Iris pigment epithelial cell (primary cell): ENCODE measurements at places on chromosomes 6 and 20.
A peak's percentile ranks its signal among the peaks of the same experiment; 100 is the strongest.

- no peak for DNase-seq
Observed at GRCh38 chr6:21230536-21230935, 363.0 kb upstream of the SOX4 start.

GRCh38 chr6:4124351-4124750 lies 11.0 kb downstream of the ECI2 start:
- no peak for DNase-seq

DNA sequence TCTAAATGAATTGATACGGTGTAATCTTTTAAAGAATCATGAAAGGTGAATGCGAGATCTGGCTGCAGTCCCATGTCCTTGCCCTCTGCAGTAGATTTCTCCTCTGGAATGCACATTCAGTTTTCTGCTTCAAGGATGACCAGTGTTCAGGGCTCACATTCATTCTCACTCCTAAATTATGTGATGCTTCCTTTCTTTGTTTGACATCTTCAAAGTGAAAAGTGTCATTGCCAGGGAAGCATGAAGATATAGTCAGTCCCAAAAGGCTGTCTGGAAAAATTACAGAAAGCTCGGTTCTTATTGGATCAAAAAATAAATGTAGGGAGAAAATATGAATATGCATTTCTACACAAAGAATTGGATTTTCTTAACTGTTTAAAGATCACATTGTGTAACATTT lies 395.6 kb downstream of the NKAIN2 start:
- DNase-seq = no peak

DNA sequence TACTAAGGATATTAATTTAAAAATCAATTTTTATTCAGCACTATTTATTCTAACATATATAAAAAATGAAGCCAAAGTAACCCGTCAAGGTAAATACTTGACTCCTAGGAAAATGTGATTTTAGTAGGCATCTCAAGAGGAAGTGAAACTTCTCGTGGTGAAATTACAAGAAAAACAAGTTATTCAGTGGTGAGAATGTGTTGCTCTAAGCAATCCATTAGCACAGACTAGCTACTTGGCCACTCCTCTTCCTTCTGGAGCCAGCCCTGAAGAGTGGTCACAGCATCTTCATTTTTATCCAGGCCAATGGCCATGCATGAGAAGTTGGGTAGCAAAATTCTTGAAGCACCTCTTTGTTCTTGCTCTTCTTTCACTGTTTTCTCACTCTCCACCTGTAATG lies 40.4 kb upstream of the GFRAL start:
- no peak for DNase-seq

DNA sequence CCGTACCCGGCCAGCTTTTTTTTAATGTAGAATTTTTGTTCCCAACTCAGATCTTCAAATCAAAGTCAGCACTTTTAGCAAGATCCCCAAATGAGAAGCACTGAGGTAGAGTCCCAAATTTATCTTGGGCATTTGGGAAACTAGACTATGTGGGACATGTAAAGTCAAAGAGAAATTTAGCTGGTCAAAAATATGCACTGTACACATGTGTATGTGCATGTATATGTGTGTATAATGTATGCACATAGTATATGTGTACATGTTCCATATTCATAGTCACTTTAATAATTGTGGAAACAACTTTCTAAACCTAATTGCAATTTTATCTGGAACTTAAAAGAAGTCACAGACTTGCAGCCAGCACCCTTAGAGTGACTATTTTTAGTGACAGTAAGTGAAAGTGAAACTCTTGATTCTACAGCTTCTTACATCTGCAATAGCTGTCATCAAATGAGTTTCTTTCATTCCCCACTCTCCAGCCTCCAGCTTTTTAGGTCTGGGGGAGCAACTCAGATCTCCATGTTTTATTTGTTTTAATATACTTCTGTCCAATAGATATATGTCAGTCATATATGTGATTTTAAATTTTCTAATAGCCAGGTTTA lies 53.6 kb downstream of the CDC40 start:
- DNase-seq = peak; percentile 55

GRCh38 chr20:45179166-45179565 lies 4.5 kb downstream of the PI3 start:
- no peak for DNase-seq

DNA sequence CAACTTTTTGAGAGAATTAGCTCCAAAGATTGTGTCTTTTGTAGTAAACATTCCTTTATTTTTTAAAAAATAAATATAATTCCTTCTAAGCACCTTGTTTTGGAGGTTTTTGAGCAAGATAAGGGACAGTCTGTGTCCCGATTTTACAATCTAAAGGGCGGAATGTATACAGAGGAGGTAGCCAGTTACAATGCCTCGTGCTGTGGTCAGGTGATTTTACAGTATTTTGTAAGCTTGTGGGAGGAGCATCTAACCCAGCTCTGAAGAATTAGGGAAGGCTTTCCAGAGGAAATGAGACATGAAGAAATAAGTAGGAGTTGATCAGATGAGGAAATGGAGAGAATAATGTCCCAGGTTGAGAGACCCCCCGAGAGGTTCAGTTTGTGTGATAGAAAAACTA lies 1.3 kb downstream of the HINT3 start:
- peak; percentile 68 for DNase-seq

- no peak for DNase-seq
Observed at GRCh38 chr20:8055096-8055495, 35.5 kb upstream of the TMX4 start.

GRCh38 chr6:10854922-10855632 lies 16.7 kb upstream of the MAK start:
- no peak for DNase-seq

DNA sequence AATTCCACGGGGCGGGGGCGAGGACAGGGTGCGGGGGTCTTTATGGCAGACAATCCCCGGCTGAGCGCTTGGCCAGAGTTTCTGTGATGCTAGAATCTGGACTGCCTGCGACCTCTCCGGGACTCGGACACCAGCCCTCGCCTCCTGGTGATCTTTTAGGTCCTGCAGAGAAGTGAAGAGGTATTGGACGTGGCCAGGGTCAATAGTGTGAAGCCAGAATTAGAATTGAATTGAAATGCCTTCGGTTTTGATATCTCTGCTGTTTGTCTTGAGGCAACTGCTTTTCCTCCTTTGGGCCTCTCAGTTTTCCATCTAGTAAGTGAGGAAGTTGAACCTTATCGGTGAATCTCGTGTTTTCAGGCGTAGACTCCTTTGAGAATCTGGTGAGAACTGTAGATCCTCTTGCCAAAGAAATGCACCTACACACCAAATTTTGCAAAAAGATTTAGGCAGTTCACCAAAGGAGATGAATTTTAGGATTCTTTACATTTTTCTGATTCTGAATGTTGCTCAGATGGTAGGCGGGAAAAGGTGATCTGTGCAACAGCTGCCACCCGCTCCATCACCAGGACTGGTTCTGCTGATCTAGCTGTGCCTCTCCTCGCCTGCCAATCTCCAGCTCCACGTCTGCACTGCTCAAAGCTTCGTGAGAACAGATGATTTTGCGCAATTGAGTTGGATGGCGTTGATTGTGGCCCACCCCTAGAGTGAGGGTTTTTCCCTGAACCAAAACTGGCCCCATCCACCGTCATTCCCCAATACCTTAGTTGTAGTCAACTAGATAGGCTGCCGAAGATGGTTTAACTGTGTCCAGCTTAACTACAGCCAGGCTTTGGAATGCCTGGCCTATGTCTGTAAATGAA lies 837 bp upstream of the OSER1 start:
- peak; percentile 42 for DNase-seq

DNA sequence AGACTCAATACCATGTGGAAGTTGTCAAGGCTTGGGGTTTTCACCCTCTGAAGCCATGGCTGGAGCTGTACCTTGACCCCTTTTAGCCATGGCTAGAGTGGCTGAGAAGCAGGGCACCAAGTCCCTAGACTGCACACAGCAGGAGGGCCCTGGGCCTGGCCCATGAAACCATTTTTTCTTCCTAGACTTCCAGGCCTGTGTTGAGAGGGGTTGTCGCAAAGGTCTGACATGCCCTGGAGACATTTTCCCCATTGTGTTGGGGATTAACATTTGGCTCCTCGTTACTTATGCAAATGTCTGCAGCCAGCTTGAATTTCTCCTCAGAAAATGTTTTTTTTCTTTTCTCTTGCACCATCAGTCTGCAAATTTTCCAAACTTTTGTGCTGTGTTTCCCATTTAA lies 196.4 kb downstream of the SLC16A10 start:
- DNase-seq = no peak

GRCh38 chr20:10671221-10671918 lies 2.4 kb downstream of the JAG1 start:
- peak; percentile 96 for DNase-seq

DNA sequence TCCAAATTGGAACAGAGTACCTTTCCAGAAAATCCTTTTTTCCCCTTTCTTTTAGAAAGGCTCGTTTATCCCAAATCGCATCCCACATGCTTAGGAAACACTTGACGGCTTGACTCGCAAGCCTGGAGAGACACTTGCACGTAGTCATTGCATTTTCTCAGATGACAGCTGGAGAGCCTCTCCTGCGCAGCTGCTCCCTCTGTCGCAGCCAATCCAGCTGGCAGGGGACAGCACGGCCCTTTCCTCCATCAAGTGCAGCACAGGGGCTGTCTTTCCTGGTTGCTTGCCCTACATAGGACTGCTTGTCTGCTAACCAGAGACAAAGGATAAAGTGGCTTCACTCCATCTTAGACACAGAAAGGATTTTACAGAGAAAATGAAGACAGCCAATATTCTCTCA lies 77.6 kb upstream of the RGS17 start:
- no peak for DNase-seq

DNA sequence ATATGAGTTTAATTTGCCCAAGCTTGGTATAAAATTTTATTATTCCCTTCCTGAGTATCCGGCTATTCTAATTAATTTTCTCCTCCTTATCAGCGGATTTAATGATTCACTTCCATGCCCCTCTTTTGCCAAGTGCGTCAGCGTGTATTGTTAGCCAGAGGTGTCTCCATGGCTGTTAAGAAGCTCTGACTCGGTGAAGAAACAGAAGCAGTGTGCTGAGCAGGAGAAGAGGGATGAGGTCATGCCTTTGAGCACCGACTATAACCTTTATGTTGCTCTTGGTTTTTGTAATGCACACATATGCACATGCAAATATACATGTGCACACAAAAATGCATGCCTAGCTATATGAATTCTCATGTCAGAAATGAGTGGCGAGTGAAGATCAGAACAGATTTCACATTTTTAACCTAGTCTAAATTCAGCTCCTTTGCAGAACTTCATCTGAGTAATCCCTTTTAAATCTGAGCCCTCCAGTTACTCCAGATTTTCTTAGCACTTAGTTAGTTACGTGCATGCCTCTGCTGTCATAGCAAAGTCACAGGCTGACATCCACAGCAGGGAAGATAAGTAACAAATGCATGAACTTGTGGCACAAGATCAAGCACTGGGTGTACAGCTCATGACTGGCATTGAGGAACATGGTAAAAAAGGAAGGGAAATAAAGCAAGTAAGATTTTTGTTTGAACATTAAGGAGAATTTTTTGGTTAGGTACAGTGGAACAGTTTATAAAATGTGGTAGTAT lies 24.3 kb downstream of the HTR1E start:
- DNase-seq = no peak

GRCh38 chr6:39898625-39899024 lies 35.6 kb downstream of the MOCS1 start:
- no peak for DNase-seq

- peak; percentile 71 for DNase-seq
Observed at GRCh38 chr6:26432627-26433201, 7.6 kb upstream of the BTN3A3 start.

DNA sequence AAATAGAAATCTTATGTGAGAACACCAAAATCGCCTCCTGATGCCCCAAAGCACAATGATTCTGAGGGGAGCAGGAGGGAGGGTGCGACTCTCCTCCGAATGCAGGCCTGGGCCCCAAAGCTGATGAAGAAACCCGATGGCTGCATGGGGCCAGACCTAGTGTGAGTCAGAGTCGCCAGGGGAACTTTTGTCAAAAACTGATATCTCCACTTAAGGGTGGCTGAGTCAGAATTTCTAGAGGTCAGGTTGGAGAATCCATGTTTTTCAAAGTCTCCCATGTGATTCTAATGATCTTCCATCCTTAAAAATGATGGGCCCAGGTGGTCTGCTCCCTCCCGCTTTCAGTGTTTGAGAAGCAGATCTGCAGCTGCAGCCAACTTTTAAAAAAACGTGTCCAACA lies 172.8 kb downstream of the BACH2 start:
- peak; percentile 48 for DNase-seq

GRCh38 chr20:59650418-59650817 lies 46.1 kb downstream of the PHACTR3 start:
- DNase-seq = no peak

- no peak for DNase-seq
Observed at GRCh38 chr6:167580619-167580911, 246.1 kb upstream of the AFDN start.

DNA sequence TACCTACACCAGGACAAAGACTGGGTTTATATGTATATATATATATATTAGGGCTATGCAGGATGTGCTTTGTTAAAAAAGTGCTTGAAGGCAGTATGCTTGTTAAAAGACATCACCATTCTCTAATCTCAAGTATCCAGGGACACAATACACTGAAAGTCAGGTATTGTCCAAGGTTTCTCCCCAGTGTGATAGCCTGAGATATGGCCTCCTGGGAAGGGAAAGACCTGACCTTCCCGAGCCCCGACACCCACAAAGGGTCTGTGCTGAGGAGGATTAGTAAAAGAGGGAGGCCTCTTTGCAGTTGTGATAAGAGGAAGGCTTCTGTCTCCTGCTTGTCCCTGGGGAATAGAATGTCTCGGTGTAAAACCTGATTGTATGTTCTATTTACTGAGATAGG lies 156.9 kb downstream of the GPX5 start:
- no peak for DNase-seq

DNA sequence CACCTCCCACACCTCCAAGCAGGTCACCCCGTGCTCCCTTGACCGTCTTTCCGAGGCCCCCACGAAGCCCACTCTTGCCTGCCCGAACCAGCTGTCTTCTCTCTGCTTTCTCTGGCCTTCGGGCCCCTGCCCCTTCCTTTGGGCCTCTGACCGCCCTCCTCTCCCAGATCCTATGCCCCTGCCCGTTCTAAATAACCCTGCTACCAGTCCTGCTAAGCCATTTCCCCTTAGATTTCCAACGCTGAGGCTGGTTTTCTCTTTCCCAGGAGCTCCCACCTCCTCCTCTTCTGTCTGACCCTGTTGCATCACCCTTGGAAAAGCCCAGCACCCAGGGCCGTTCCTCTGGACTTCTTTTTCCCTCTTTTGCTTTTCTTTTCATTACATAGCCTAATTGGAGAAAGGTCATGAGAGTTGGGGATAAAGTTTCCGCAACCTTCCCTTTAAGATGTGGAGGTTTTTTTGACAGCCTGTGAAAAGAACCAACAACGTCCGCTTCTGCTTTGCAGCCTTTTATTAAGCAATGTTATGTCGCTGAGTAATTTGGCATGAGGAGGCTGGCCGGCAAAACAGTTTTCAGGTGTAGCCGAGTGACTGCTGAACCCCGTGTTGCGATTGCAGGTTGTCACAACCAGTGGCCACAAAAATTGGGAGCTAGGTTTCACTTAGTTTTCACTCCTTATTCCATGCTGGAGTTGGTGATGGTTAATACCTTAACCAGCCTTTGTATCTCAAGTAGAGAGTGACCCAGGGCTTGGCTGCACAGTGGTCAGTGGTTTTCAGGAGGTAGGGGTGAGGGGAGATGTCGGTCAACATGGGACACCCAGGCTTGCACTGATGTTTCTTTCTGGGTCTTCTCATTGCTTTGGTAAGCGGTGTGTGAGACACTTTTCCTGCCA lies 970 bp downstream of the BLTP3A start:
- DNase-seq = peak; percentile 81

- DNase-seq = no peak
Observed at GRCh38 chr20:12829170-12829569, 179.6 kb upstream of the SPTLC3 start.

GRCh38 chr6:127212376-127212775 lies 54.3 kb upstream of the RNF146 start:
- no peak for DNase-seq
